ENCODE measurements at places on chromosomes 13 and 19.

GRCh38 chr13:27559719-27560118, 60.6 kb downstream of the LNX2 start:
- no peak for DNase-seq

DNA sequence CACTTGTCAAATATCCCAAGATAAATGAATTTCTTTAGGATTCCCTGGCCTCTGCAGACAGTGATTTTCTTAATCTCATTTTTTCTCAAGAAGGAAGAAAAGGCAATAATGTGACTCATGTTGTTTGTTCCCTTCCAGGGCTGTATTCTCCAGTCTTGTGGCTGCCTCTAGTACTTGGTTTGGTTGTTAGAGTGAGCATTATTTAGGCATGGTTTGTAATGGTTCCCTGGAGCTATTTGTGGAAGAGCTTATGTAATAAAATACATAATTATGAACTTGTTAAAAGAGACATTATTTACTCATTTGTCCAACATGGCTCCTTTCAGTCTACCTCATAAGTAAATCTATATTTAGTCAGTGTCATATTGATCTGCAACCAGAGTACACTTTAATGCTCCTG, 270.4 kb downstream of the DCT start:
- DNase-seq: no peak

DNA sequence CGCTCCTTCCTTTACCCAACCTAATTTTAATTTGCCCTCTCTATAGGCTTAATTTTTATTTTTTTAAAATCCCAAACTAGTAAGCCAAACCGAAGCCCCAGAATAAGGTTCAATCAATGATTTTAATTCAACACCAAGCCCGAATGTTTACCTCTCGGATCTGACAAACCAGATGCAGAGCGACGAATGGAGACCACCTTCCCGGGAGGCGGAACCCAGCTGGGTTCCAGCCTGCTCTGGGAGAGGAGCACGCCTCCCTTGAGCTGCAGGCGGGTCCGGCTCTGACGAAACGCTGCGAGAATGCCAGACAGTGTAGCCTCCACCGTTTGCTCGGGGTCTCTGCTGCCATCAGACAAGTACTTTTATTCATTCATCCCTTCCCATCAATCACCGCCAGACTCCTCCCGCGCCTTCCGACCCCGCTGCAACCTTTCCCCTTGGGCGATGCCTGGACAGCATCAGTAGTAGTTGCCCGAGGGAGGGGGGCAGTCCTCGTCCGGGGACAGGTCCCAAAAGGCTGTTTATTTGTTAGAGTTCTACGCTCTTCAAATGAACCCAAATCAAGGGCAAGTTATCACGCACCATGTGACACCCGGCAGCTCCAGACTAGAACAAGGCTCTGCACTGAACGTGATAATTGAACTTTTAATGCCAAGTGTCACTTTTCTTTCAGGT, 752 bp upstream of the EDNRB start:
- no peak for DNase-seq

DNA sequence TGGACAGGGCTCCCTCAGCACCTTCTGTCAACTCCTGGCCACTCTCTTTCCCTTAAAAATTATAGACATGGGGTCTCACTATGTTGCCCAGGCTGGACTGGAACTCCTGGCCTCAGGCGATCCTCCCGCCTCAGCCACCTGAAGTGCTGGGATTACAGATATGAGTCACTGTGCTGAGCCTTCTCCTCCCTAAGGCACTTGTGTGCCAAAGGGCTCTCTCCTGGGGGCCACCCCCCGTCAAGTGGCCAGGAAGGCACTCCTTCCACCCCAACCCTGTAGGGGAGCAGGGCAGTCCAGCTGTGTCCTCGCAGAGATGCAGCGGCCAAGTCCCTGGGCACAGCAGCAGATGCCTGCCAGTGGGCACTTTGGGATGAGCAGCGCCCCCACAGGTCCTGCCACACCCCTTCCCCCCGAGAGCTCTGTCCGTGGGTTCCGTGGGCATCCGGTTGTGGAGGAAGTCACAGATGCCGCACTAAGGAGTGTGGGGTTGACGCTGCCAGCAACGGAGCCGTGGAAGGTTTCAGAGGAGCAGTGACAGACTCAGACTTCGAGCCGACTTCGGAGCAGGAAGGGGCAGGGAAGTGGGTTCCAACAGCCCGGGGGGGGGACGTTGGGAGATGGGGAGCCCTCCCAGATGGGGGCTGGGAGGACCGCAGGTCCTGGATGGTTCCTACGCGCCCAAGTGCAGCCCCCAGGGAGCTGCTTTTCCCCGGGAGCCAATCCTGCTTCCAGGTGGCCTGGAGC, 3.3 kb upstream of the UQCR11 start:
- DNase-seq: no peak

DNA sequence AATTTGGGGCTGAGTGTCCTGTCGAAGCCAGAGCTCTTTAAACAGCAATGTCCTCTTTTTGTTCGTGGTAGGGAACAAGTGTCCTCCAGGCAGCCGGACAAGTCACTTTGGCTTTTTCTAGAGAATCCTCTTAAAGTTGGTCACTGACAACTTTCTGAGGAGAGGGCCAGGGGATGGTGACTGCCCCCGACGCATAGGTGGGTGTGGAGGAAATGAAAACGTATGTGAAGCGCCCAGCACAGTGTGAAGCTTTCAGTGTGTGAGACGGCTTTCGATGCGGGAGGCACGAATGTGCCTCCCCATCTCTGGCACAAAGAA, 45.8 kb upstream of the ZNF536 start:
- no peak for DNase-seq

DNA sequence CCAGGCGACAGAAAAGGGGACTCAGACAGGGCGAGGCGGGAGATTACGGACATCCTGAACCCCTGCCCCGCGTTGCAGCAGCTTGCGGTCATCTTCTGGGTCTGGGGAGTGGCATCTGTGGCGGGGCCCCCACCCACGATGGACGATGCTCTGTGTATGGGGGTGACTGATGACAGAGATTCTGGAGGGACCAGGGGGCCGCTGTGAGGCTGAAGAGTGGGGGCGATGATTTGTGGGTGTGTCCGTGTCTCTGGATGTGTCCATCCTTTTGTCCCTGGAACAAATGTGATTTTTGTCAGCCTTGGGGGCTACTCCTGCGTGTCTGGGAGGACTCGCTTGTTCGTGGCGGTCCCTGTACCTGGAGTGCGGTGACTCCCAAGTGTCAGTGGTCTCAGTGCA, 17.7 kb downstream of the ZNF77 start:
- no peak for DNase-seq
